ENCODE measurements at places on chromosomes 11 and 22. TPM values are rescaled to one million over a fixed set of nuclear protein-coding genes. Genes with fewer than 3 reads are reported as not detected.

Gene PLEKHB1
- total RNA-seq = 7.1 TPM

DNA sequence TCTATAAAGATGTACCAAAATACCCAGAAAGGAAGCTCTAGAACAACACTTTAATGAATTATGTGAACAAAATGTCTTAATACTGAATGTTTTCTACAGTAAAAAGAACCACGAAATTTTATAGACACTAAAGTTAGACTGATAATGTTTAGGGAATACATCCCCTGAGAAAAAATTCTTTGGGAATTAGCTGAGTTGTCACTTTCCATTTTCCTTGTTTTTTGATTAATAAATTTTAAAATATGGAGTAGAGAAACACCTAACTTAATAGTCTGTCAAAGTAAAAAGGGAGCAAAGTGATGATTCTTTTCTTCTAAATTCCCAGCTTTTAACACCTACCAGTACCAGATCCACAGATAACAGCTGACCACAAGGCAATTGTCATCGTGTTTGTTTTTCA is 23.1 kb upstream of the SCN3B start:
- no peak for DNase-seq

Gene SCUBE1
- total RNA-seq = 0.82 TPM

Gene TRIM49D1
- not detected for total RNA-seq

Gene KDM2A
- total RNA-seq = 36.2 TPM

GRCh38 chr11:123760894-123761293 is 6.6 kb upstream of the OR6X1 start:
- no peak for DNase-seq

DNA sequence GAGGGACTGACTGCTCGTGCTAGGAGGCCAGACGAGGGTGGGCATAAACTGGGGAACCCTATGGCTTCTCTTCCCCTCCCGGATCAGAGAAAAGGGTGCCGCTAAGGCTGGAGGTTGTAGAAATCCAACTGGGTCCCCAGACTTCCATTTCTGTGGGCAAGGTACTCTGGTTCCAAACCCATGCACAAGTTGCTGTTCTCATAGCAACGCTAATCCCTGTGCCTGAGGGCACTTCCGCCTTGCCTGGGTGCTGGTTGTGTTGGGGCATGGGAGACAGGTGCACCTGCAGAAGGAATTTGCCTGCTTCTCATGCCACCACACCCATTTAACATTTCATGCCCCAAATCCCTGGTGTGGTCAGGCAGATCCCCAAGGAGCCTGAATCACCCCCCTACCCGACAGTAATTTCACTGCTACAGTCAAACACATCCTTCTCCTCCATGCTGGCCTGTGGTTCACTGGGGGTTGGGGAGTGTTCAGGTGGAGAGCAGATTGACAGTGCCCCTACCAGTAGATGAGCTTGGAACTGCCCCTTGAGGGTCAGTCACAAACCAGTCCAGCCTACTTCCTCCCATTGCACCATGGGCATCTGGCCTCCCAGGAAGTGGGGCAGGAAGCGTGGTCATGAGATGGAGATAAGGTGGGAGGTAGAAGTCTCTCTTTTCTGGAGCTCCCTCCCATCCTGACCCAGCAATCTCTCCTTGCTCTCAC is 1.2 kb downstream of the C2CD2L start:
- DNase-seq = no peak

Gene SPON1
- 3.2 TPM for total RNA-seq

GRCh38 chr22:36625102-36625501 is 78.5 kb downstream of the CACNG2 start:
- no peak for DNase-seq
